ENCODE measurements at places on chromosomes 7 and 10.

GRCh38 chr7:6559896-6560295, 8.6 kb upstream of the GRID2IP start:
- no peak for DNase-seq

GRCh38 chr10:11411926-11412545, 199.4 kb downstream of the USP6NL start:
- DNase-seq = no peak

DNA sequence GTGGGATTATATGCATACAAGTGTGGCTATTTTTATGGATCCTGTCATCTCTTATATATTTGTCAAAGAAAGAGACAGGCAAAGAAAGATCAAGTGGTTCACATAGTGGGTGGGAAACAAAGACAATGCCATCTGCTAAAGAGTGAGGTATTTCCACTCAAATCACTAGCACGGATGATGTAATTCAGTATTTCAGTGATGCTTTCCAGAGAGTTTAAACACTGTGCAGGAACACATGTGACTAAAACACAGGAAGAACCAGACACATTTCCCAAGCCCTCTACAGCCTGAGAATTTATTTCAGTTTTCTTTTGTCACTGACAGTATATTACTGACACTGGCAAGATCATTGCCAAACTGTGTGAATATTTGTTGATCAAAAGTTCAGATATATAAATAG, 885.7 kb upstream of the CELF2 start:
- DNase-seq = no peak

DNA sequence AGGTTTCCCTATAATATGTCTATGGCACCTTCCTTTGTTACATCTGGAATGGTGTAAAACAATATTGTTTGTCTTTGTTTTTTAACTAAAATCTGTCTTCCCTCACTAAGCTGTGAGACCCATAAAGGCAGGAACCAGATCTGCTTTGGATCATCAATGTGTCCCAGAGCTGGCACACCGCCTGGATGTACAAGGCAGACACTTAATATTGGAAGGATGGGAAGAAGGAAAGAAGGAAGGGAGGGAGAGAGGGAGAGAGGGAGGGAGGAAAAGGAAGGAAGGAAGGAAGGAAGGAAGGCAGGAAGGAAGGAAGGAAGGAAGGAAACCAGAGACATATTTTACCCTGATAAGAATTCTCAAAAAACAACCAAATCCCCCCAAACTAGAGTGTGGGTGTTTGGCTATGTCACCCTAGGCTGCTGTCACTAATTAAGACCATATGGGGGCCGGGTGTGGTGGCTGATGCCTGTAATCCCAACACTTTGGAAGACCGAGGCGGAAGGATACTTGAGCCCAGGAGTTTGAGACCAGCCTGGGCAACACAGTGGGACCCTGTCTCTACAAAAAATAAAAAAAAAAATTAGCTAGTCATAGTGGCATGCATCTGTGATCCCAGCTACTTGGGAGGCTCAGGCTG, 59.6 kb downstream of the SH3PXD2A start:
- no peak for DNase-seq

DNA sequence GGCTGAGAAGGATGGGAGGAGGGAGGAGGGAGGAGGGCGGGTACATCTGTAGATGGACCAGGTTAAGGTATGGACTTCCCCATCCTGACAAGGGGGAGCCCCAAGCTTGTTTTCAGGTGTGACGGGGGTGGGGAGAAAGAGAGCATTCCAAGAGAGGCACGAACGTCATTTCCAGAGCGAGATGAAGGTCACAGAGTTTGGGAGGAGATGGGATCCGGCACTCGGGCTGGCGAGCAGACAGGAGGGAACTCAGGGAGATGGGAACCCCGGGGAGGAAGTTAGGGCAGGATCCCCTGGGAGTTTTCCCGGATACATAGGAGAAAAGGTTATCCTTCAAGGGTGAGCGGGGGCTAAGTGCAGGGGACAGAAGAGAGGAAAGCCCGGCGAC, 118.8 kb downstream of the CUX1 start:
- no peak for DNase-seq

- DNase-seq = no peak
Observed at GRCh38 chr7:70481570-70482123, 650.3 kb upstream of the GALNT17 start.

DNA sequence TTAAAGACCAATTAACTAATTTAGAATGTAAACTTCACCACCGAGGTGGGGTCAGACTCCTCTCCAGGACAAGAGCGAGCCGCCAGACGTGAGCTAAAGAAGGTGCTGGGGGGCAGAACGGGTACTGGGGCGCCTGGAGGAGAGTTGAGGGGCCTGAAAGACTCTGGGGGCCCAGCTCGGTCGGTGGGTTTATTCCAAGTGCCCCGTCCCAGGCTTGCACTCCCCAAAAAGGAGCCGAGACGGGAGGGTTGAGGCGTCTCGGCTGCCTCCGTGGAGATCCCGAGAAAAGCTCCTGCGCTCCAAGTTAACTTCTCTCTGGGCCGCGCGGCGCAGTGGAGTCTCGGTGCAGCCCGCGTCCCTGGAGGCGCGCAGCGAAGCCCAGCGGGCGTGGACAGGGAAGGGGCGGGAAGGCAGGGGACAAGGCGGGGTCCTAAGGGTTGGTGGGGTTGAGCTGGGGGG, 553.3 kb downstream of the TFEC start:
- no peak for DNase-seq

- no peak for DNase-seq
Observed at GRCh38 chr7:100620239-100620638, 7.9 kb downstream of the MOSPD3 start.

- no peak for DNase-seq
Observed at GRCh38 chr7:68722044-68722443, 876.2 kb upstream of the AUTS2 start.
